ENCODE measurements at places on chromosomes 5 and 9.

DNA sequence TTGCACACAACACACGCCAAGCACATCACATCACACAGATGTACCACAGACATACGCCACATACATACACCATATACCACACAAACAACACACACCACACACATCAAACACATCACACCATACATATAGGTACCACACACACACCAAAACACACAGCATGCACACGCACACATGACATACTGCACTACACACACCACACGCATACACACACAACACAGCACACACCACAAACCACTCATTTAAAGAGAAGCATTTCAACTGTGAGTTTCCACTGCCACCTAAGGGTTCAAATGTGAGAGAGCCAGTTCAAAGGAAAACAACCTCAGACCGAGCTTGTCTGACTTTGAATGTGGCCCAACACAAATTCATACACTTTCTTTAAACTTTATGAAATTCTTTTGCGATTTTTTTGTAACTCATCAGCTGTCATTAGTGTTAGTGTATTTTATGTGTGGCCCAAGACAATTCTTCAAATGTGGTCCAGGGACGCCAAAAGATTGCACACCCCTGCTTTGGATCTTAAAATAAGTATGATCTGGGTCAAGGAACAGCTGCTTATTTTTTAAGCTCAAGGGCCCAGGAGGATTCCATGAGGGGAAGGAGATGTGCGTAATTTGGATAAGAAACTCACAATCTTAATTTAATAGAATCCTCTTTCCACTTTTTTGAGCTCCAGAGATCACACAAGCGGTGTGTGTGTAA is 494.6 kb downstream of the GADD45G start:
- no peak for DNase-seq

DNA sequence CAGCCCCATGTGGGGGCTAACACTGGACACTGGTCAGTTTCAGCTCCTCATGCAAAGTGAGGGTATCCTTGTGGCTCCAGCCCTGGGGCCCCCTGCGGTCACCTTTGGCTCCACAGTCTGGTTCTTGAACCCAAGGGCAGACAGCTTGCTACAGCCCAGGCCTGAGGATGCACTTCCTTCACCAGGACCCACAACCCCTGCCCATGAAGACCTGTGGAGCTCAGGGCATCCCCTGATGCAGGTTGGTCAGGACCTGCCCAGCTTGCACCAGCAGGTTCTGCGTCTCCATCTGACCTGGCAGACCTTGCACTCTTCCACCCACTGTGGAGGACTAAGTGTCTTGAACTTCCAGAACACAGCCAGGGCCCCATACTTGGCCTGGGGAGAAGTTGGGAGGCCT is 3.7 kb upstream of the MRNIP start:
- no peak for DNase-seq

DNA sequence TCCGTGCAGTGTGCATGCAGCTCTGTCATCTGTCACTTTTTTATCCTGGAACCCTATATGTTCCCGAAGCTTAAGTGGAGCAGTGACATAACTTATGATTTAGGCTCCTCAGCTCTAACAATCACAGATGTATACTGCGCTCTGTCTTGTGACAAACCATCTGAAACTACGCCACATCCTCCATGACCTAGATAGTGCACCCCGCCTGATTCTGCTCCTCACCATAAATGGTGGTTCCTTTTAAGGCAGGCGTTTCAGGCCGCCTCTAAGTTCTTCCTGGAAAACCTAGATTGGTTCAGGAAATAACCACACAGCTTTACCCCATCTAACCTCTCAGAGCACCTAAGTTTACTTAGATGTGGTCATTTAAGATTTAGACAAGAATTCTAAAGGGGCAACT is 372.0 kb downstream of the CDH10 start:
- DNase-seq = no peak

- no peak for DNase-seq
Observed at GRCh38 chr5:128927644-128928043, 37.6 kb upstream of the SLC27A6 start.

- no peak for DNase-seq
Observed at GRCh38 chr5:151068433-151069197, 12.2 kb downstream of the TNIP1 start.

- no peak for DNase-seq
Observed at GRCh38 chr5:94360382-94361130, 257.8 kb downstream of the KIAA0825 start.

DNA sequence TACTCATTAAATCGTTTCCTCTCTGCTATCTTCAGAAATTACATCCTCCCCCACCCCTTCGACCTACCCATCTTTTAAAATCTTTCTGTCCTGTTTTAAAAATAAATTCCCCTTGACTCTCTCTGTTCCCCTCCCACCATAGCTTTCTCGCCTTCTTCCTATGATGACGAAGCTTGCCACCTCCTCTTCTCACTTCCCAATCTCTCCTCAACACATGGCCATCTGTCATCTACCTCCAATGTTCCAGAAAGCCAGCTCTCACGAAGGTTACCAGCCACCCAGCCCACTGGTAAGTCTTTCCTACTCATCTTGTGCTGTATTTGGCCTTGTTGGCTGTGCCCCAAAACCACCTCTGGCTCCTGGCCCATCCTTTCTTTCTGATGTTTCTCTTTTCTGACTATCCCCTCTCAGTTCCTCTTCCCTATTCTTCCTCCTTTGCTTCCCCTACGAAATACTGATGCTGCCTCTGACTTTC is 346.3 kb downstream of the ENC1 start:
- DNase-seq = no peak

DNA sequence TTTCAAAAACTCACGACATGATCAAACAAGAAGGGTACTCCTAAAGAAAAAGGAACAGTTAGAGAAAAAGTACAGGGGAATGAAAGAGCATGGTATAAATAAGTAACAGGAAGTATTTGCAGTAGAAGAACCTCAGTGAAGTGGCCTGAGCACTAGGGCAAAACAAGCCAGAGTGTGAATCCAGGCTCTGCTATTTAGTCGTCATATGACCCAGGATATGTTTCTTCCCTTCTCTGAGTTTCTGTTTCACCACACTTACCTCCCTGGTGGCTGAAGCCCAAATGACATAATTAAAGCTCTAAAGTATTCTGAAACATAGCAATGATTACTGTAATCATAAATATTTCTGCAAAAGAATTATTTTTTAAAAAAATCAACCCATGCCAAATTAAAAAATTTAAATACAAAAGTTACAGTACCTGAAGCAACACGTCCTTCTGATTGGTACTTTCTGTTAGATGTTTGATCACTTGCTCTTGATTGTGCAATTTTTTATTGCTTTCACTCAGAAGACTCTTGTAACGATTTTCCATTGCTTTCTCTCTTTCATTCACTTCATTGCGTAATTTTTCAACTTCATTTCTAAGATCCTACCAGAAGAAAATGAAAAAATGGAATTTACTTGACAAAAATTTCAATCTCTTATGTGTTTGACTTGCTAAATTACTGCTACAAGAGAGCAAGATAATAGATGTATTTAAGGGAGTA is 88.9 kb downstream of the CDK5RAP2 start:
- DNase-seq = no peak

DNA sequence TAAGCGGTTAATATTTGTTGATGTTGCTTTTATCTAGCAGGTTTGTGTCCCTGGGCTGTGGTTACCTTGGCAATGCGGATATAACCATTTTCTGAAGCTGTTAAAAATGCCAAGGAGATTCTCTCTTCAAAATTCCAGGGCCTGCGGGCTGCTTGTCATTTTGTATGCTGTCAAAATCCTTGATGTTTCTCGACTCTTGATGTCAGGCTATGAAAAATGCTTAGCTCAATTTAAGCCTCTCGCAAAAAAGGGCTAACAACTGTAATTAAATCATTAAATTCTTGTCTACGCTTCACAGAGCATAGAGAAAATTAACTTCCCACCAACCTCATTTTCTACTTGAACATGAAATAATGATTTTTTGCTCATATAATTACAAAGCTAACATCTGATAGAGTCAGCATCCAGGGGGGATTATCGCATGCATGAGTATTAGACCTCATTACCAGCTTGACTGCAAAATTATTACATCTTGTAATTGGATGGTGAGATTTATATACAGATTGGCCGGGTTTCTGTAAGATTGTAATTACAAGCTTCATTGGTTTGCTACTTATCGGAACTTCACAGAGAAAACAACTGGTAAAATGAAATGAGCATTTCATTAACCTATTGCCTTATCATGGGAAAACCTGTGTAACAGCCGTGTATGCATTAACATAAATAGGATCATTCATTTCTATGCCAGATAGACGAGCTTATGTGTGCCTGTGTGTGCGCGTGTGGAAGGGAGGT is 83.1 kb upstream of the IRX1 start:
- DNase-seq = no peak

DNA sequence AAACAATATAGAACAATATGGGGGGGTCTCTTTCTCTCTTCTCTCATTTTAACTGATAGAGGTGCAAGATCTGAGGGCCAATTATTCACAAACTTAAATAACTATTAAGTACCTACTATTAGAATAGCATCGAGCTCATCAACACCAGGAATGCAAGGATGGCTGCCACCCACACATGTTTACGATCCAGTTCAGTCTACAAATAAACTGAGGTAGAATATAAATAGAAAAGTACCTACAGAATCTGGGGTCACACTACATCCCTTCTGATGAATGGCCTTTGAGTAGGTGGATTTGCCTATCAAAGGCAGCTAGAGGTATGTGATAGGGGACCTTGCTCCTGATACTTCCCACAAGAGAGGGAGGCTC is 91.8 kb upstream of the ZNF366 start:
- DNase-seq = no peak

DNA sequence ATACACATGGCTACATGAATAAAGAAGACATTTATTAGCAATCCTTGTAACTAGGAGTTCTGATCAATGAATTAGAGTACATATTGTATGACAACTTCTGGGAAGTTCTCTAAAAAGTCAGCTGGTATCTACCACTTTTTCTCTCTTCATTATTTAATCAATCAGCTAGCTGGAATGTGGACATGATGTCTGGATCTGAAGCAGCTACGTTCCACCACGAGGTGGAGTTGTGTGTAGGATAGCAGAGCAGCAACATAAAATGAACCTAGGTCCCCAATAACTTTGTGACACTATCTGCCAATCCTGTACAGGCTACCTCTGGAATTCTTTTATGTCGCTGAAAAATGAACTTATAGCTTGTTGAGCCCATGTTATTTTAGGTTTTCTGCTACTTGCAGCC is 32.9 kb upstream of the ENTREP1 start:
- no peak for DNase-seq

DNA sequence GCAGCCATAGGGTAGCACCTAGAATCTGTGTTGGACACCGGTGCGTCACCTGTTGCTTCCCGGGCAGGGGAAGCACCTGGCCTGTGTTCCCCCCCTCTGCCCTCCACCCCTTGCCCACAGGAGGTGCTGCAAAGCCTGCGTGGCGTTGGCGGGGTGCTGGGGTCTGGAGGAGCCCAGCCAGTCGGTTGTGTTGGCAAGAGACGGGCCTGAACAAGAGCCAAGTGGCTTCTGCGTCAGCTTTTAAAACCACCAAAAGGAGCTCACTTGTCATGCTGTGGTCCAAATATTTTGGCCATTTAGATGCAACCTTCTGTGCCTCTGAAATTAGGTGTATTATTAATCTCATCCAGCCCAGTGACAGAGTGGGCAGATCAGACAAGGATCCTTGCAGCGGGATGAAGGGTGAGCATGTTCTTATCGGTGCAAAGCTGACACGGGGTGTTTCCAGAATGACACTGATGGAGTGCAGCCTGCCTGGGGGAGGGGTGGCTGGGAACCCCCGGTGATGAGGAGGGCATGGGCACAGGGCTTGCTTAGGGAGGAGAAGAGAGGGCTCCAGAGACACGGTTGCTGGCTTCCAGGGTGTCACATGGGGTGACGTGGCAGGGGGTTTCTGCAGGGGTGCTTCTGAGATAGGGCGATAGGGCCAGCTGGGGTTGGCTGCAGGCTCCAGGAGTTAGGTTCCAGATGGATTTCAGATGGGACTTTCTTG is 9.7 kb upstream of the RXRA start:
- DNase-seq = no peak

GRCh38 chr5:88660264-88660946 is 222.6 kb downstream of the MEF2C start:
- DNase-seq = peak; percentile 71

DNA sequence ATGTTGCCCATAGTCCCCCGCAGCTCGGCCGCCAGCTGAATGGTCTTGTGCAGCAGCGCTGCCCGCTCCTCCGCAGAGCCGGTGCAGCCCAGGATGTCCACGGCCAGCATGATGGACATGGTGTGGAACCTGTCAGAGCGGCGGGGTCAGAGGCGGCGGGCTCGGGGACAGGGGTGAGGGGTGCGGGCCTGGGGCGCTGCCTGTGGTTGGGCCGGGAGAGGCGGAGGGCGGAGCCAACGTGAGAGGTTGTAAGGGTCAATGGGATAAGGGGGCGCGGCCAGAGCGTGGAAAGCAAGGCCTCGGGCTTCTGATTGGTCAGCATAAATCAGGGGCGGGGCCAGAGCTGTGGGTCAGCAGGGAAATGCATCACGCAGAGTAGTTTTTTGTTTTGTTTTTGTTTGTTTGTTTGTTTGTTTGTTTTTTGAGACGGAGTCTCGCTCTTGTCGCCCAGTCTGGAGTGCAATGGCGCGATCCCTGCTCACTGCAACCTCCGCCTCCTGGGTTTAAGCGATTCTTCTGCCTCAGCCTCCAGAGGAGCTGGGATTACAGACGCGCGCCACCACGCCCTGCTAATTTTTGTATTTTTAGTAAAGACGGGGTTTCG is 6.8 kb upstream of the TOR2A start:
- no peak for DNase-seq

- DNase-seq = no peak
Observed at GRCh38 chr9:77523891-77524290, 124.2 kb downstream of the GNA14 start.

DNA sequence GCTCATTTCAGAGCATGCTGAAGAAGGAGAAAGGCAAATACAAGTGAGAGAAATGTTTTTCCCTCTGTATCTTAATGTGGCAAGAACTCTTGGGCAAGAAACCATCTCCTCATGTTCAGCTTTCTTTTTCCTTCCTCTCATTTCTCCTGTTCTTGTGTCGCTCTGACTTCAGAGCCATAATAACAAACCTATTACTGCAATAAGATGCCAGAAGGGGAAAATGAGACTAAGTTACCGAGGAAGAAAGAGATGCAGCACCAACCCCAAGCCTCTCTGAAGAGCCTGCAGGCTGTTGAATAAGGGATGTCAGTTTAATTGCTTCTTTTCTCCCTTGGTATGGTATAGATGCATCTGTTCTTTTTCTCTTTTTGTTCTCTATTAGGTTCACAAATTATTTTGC is 170.1 kb upstream of the GLRA1 start:
- DNase-seq = no peak

DNA sequence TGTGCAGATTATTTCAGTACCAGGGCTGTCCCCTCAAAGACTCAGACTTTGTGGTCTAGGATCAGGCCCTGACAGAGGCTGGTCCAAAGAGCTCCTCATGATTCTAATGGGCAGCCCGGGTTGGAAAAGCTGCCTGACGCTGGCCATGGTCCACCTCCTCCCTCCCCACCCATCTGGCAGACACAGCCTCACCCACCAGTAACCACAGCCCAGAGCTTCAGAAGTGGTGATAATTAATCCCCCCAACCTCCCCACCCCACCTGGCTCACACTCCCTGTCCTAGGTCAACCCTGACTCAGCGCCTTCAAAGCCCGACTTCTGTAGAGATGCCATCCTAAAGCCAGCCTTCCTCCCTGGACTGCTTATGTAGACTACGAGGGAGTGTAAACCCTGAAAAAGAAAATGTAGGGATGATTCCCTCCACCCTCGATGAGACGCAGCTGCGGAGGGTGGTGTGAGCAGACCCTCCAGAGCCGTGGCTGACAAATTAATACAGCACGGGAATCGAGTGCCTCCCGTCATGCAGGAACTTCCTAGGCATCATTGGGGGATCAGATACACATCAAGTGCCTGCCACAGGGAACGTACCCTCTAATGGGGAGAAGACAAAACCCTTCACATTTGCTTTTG is 7.0 kb downstream of the UBE2QL1 start:
- no peak for DNase-seq
